Fibroblast of skin of scalp (primary cell): ENCODE measurements at places on chromosomes 1 and 21.
A peak's percentile ranks its signal among the peaks of the same experiment; 100 is the strongest.

DNA sequence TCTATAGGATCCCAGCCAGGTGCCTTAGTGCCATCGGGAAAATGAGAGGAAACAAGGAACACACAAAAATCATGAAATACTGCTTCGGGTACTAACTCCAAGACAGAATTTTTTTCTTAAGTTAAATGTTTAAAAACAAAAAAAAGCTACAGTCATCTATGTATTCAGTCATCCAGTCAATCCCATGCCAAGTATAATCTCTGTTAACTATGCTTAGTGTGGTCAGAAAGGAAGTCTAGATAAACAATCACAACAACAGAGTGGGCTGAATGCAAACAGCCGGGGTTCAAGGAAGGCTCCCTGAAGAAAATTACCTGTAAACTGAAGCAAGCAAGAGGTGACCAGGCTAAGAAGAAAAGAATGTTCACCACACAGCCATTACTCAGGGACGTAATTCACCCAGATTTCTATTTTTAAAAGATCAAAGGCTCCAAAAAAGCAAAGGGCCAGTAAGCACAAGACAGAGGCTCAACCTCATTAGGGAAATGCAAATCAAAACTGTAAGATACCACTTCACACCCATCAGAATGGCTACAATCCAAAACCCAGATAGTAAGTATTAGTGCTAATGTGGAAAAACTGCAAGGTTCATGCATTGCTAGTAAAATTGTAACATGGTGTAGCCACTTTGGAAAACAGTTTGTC lies 53.0 kb downstream of the RERE start:
- no peak for DNase-seq

GRCh38 chr21:43366656-43367055 lies 60.3 kb downstream of the SIK1 start:
- no peak for DNase-seq

GRCh38 chr1:234515821-234516241 lies 36.9 kb upstream of the TARBP1 start:
- DNase-seq, result peak; percentile 73

GRCh38 chr1:43531107-43531905 lies 623 bp downstream of the PTPRF start:
- peak; percentile 44 for DNase-seq

GRCh38 chr1:3756394-3756793 lies 4.1 kb downstream of the CCDC27 start:
- no peak for DNase-seq

- DNase-seq, result no peak
Observed at GRCh38 chr1:154751690-154752089, 118.4 kb downstream of the KCNN3 start.

GRCh38 chr1:244394346-244394745 lies 57.4 kb downstream of the ADSS2 start:
- DNase-seq, result no peak
